ENCODE measurements at places on chromosomes 5 and 9. TPM values are rescaled to one million over a fixed set of nuclear protein-coding genes. Genes with fewer than 3 reads are reported as not detected.

TNIP1 gene
- polyA plus RNA-seq = 47.9 TPM

NUP214 gene
- 7.3 TPM for polyA plus RNA-seq

SPATA31D4 gene
- not detected for polyA plus RNA-seq

TOMM5 gene
- 193 TPM for polyA plus RNA-seq

OMD gene
- not detected for polyA plus RNA-seq

PCDHA9 gene
- 0.01 TPM for polyA plus RNA-seq

CCDC183 gene
- 0.06 TPM for polyA plus RNA-seq

C5orf63 gene
- 7.2 TPM for polyA plus RNA-seq

AJM1 gene
- 0.10 TPM for polyA plus RNA-seq

PKD2L2 gene
- not detected for polyA plus RNA-seq

SPATA31A3 gene
- polyA plus RNA-seq = not detected

QRFP gene
- polyA plus RNA-seq = not detected

NDOR1 gene
- 5.5 TPM for polyA plus RNA-seq

ACTBL2 gene
- polyA plus RNA-seq = 2.7 TPM

MCIDAS gene
- not detected for polyA plus RNA-seq

PCDHGB7 gene
- polyA plus RNA-seq = 1.1 TPM

RGMB gene
- polyA plus RNA-seq = 16.3 TPM

IL9 gene
- not detected for polyA plus RNA-seq

PCDHB16 gene
- 0.09 TPM for polyA plus RNA-seq

GTF2H2 gene
- 14.0 TPM for polyA plus RNA-seq

EGFLAM gene
- not detected for polyA plus RNA-seq

OR1J2 gene
- polyA plus RNA-seq = not detected

C1QTNF2 gene
- 0.05 TPM for polyA plus RNA-seq

HBEGF gene
- 34.2 TPM for polyA plus RNA-seq

TUBB4B gene
- 440 TPM for polyA plus RNA-seq

HSDL2 gene
- 27.6 TPM for polyA plus RNA-seq

MAP1B gene
- 3.6 TPM for polyA plus RNA-seq

FOXD1 gene
- polyA plus RNA-seq = 2.9 TPM

PDLIM4 gene
- 79.3 TPM for polyA plus RNA-seq

SHC3 gene
- polyA plus RNA-seq = 0.01 TPM

TRIM36 gene
- polyA plus RNA-seq = 2.2 TPM

SLC44A1 gene
- 26.7 TPM for polyA plus RNA-seq

CSF2 gene
- 7.2 TPM for polyA plus RNA-seq

SLC2A8 gene
- polyA plus RNA-seq = 9.5 TPM

ZNF658 gene
- polyA plus RNA-seq = 3.7 TPM

PAEP gene
- polyA plus RNA-seq = not detected

FBP2 gene
- not detected for polyA plus RNA-seq

CCDC152 gene
- 0.71 TPM for polyA plus RNA-seq

JAKMIP2 gene
- not detected for polyA plus RNA-seq

FAM151B gene
- polyA plus RNA-seq = 0.80 TPM

ARHGEF28 gene
- polyA plus RNA-seq = 24.2 TPM

SLC1A3 gene
- polyA plus RNA-seq = 22.2 TPM

SHISAL2B gene
- polyA plus RNA-seq = not detected

SLC6A3 gene
- polyA plus RNA-seq = not detected

SPINK13 gene
- not detected for polyA plus RNA-seq

PCDHGC4 gene
- polyA plus RNA-seq = 0.12 TPM
